SIG-M5 (cell line): ENCODE measurements at places on chromosomes 12 and 14.

GRCh38 chr12:92123780-92124688 lies 21.6 kb downstream of the BTG1 start:
- DNase-seq, result peak; percentile 87

- no peak for DNase-seq
Measured at GRCh38 chr12:56753566-56753965, 1.4 kb upstream of the PRIM1 start.

DNA sequence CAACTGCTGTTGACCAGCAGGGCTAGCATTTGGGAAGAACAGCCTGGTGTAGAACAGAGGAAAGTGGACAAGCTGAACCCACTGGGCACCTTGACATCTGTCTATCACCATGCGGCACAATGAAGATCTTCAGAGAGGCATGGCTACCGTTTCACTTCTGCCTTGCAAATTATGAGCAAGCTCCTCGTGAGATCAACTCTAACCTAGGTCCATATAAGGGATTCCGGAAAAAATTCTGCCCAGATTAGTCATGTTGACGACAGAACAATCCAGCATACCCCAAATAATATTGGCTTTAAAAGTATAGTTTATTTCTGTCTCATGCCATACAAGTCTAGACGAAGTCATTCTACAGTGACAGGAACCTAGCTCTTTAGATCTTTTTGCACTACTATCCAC lies 91.6 kb upstream of the ATF7IP start:
- no peak for DNase-seq

DNA sequence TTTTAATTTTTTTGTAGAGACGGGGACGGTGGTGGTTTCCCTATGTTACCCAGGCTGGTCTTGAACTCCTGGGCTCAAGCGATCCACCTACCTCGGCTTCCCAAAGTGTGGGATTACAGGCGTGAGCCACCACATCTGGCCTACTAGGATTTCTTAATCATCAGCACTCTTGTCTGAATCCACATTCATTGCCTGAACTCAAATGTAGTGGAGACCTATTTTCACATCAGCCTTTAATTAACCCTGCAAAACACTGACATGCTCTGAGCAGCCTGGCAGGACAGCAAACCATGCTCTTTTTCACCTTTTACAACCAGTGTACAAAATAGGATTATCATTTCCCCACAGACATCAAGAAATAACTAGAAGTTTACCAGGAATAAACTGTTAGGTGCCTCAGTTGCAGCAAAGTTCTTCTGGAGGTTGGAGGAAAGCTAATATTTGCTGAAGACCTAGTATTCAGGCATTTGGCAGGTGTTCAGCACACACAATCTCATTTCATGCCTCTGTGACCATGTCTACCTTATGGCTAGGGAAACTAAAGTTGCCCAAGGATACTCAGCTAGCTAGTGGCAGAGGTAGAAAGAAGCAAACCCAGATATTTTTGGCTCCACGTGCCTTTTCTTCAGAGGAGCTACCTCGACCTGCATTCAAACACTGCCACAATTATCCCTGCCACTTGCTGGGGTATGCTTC lies 37.7 kb downstream of the CFL2 start:
- no peak for DNase-seq

- no peak for DNase-seq
Measured at GRCh38 chr12:57112492-57113294, 1.5 kb upstream of the STAT6 start.

DNA sequence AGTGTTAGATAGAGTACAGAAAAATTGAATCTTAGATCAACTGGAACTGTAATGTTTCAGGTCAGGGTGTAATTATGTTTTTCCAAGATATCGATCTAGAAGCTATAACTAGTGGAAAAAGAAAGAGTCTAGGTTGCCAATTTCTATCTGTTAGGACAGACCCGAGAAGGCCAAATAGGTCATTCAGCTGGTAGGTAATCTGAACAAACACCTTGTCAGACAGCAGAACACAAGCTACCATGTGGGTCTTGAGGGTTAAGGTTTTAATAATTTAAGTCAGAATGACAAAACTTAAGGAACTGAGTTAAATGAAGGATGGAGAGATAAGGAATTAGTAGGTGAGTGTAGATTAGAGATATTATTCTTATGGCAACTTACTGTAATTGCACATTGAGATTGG lies 44.9 kb upstream of the KCNMB4 start:
- DNase-seq, result no peak

GRCh38 chr12:27821259-27821973 lies 41.4 kb upstream of the MANSC4 start:
- DNase-seq, result no peak

DNA sequence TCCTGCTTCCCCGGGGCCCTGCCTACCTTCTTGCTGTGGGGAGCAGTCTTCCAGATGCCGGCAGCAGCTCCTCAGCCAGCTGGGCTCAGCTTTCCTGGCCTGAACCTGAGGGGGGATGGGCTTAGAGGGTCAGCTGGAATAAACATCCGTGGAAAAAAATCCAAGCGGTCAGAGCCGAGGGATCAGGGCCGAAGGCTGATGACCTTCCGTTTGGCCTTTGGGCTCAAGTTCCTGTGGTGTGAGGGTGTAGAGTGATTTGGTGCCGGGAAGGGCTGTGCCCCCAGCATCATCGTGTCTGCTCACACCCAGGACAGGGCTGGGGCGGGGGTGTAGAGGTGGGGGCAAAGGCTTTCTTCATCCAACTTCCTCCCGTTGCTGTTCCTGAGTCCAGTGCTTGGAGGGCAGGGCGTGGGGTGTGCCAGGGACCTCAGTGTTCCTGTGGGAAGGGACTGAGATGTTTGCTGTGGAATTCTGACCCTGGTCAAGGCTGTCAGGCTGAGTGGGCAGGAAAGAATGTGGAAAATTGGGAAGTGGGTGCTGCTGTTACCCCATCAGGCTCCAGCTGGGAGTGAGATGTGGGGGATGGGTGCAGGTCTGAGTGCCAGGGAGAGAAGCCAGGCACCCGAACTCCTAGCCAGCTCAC lies 2.6 kb downstream of the SMIM41 start:
- DNase-seq, result no peak

- peak; percentile 48 for DNase-seq
Measured at GRCh38 chr14:50363714-50364111, 33.0 kb downstream of the CDKL1 start.

GRCh38 chr14:88947646-88948598 lies 123.5 kb downstream of the TTC8 start:
- no peak for DNase-seq

- no peak for DNase-seq
Measured at GRCh38 chr12:78968226-78968625, 103.7 kb downstream of the SYT1 start.

DNA sequence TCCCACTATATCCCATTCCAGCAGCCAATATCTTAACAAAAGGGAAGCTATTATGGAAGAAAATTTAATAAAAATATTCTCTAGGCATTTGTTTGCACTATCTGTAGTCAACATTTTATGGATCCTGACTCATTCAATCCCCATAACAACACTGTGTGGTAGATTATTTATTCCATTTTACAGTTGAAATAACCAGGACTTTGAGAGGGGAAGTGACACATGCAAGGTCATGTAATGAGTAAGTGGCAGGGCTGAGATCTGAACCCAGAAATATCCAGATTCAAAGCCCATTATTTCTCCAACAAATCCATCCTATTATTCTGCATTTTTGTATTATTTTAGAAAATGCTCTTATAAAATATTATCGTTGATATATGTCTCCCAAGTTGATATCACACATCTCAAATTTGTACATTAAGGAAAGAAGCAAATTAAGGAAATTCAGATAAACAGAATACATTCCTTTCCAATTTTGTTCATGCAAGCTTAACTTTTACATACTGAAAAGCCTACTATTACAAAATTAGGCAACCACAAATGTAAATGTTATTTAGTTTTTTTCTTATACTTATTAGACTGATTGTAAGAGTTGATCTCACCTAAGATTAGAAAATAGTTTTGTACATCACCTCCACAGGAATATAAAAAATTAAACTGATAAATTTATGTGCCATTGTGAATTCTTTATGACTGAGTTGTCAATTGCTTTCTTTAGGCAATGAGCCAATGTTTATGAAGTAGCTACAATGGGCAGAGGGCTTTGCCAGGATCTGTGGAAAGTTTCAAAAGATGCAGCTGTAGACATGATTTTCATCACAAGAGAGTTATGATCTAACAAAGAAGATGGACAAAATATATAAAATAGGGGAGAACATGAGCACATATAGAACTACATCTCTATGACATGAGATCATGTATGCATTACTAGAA lies 55.1 kb upstream of the E2F7 start:
- no peak for DNase-seq

DNA sequence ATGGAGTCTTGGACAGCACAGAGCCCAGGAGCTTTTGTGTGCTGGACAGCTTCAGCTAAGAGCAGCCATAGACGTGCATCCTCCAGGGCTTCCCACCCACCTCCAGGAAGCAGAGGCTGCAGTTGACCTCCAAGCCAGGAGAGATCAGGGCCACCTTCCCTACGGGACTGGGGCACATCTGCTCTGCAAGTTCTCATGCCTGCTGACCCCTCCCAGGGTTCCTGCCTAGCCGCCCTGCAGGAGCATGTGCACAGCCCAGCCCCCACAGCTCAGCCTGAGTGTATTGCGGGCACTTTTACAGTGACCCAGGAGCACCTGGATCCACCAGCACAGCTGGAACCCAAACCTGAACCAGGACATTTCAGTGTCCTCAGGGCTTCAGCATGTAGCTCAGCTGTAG lies 915.2 kb downstream of the RPS29 start:
- no peak for DNase-seq

DNA sequence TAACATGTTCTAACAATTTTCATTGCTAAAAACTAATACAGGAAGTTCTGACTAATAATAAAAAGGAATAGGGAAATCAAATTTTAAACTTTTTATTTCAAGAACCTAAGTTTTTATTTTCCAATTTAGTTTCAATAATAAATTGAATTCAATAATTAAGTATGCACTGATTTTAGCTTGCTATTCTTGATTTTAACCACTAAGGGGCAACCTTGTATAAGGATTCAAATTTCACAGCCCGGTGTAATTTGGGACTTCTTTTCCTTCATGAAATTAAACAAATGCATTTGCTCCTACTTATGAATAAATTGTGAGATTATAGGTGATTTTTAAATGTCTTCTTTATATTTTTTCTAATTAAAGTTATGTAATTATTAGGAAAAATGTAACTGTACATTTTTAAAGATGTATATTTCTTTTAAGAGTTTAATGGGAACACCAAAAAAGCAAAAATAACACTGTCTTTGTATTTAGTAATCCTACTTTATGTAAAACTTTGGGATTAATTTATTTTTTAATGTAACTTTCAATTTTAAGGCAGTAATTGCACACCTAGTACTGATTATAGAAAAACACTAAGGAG lies 241.4 kb upstream of the PDZRN4 start:
- peak; percentile 9 for DNase-seq

DNA sequence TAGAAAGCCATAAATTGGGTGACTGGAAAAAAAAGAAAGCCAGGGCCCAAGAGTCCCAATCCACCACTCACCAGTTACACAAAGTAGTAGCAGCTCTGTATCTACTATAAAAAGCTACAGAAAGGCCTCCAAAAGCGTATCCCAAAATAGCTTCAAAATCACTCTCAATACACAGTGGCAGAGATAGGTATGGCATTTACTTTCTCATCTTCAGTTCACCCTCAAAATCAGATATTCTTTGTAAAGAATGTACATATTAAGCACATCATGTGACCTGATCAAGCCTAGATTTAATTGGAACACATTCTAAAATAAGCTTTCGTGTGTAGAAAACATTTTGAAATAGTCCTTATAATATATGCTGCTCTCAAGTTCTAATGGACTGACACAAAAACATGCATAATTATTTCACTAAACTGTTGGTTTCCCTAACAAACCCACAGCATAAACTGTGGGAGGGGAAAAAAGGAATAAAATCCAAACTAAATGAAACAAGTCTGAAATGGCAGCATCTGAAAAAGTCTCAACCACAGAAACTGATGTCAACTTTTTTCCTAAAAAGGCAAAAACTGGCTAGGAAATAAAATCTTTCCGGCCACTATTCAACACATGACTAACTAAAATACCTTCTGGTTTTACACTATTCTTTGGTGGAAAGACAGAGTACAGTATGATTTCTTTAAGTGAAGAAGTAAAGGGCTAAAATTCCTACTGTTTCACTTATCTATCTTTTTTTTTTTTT lies 25.9 kb downstream of the UBE2N start:
- no peak for DNase-seq

GRCh38 chr14:102333390-102333789 lies 13.8 kb downstream of the ZNF839 start:
- no peak for DNase-seq

DNA sequence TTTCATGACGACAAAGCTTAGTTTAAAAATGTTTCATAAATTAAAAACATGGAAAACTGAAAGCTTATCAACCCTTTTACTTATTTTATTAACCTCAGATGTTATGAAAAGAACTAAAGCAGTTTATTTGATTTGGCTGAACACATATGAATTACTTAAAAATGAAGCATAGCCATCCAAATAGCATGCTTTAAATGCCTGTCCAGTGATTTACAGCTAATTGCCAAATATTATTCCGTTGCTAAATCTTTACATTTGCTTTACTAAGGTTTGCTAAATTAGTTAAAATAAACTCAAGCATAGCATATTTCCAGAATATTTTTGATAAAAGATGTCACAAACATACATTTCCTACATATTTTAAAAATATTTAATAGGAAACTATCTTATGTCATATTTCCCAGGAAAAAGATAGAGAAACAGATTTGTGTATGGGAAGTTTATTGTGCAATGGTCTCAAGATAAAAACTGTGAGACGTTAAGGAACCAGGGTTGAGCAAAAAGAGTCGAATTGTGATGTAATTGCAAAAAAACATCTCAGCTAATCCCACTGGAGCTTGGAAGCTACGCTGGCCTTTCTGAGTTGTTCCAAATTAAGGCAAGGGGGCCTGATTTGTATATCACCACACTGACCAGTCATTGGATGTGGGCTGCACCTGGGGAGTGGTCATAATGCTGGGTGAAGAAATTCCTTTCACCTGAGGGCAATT lies 25.8 kb downstream of the GPR135 start:
- DNase-seq, result no peak

DNA sequence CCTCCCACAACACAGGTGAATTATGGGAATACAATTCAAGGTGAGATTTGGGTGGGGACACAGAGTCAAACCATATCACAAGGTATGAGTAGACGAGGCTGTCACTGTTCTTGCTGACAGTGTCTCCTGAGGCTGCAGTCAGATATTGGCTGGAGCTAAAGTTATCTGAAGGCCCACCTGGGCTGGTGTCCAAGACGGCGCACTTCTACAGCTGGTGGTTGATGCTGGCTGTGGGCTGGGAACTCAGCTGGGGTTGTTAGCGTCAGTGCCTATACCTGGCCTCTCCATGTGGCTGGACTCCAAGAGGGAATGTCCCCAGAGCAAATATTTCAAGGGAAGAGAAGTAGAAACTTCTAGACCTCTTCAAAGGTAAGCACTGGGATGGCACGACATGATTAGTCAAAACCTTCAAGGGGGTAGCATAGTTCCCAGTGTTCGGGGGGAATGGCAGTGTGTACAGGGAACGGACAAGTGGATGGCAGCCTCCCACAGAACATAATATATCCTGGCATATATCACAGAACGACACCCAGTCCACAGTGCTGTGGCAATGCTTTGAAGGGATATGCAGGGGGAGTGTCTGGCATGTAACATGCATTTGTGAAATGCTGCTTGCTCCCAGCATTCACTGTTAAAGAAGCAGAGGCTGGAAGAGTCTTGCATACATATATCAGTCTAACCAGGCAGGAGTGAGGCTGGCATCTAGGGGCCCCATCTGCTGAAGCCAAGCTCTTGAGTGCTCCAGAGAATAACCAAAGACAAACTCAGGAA lies 126.7 kb upstream of the RFLNA start:
- DNase-seq, result no peak

- no peak for DNase-seq
Measured at GRCh38 chr14:92314182-92314581, 8.8 kb upstream of the SLC24A4 start.
